ENCODE measurements at places on chromosomes 11 and 22. TPM values are rescaled to one million over a fixed set of nuclear protein-coding genes. Genes with fewer than 3 reads are reported as not detected.

Gene PRRG4
- total RNA-seq, result 0.25 TPM

- DNase-seq, result no peak
- H3K4me1 ChIP-seq, result peaks cover 23% of the 10 kb centered on the region
- H3K36me3 ChIP-seq, result peaks cover 9% of the 10 kb centered on the region
- H3K27ac ChIP-seq, result no peak overlapping the region
Measured at GRCh38 chr11:36402568-36403170, 106.6 kb downstream of the PRR5L start.

- peaks cover 1% of the 10 kb centered on the region for H3K27me3 ChIP-seq
- no peak overlapping the region for H3K4me3 ChIP-seq
- no peaks in the 10 kb centered on the region for H3K4me1 ChIP-seq
- no peak for DNase-seq
- no peak overlapping the region for H3K27ac ChIP-seq
Measured at GRCh38 chr22:44268431-44269116, 44.2 kb downstream of the SHISAL1 start.

- no peaks in the 10 kb centered on the region for H3K36me3 ChIP-seq
- no peak for DNase-seq
- H3K27me3 ChIP-seq, result peaks cover 9% of the 10 kb centered on the region
Measured at GRCh38 chr11:32893093-32893342, 407 bp downstream of the QSER1 start.

GRCh38 chr22:22872722-22873708 is 14.6 kb upstream of the IGLL5 start:
- no peak overlapping the region for H3K27ac ChIP-seq
- H3K4me1 ChIP-seq, result no peaks in the 10 kb centered on the region
- H3K4me3 ChIP-seq, result no peak overlapping the region
- no peaks in the 10 kb centered on the region for H3K36me3 ChIP-seq

Gene SLC22A6
- not detected for total RNA-seq

Gene CARD10
- not detected for total RNA-seq

GRCh38 chr22:35879351-35879750 is 149.3 kb downstream of the RBFOX2 start:
- H3K36me3 ChIP-seq, result no peaks in the 10 kb centered on the region
- H3K4me1 ChIP-seq, result peaks cover 15% of the 10 kb centered on the region
- no peak for DNase-seq
- H3K4me3 ChIP-seq, result no peak overlapping the region
- no peaks in the 10 kb centered on the region for H3K27me3 ChIP-seq

- no peak overlapping the region for H3K4me3 ChIP-seq
- DNase-seq, result no peak
- H3K36me3 ChIP-seq, result peaks cover 3% of the 10 kb centered on the region
- no peaks in the 10 kb centered on the region for H3K4me1 ChIP-seq
- H3K27ac ChIP-seq, result no peak overlapping the region
- no peaks in the 10 kb centered on the region for H3K27me3 ChIP-seq
Measured at GRCh38 chr11:108906329-108906728, 241.5 kb downstream of the DDX10 start.

DNA sequence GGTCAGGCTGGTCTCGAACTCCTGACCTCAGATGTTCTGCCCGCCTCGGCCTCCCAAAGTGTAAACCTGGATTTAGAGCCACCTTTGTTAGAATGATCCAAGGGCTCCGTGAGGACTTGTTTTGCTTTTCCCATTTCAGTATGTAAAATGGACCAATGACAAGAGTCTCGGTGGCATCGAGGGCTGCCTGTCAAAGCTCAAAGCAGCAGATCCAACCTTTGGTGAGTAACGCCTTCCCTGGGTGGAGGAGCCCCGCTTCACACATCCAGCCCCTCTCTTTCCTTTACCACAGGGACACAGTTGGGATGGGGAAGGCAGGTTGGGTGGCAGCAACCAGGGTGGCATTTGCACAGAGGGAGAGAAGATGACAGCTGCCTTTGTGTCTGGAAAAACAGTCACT is 4.4 kb downstream of the TTC38 start:
- peaks cover 18% of the 10 kb centered on the region for H3K36me3 ChIP-seq
- H3K4me1 ChIP-seq, result peaks cover 11% of the 10 kb centered on the region
- H3K27me3 ChIP-seq, result peaks cover 3% of the 10 kb centered on the region
- no peak overlapping the region for H3K27ac ChIP-seq
- H3K4me3 ChIP-seq, result no peak overlapping the region
- no peak for DNase-seq

Gene OR52I1
- not detected for total RNA-seq

DNA sequence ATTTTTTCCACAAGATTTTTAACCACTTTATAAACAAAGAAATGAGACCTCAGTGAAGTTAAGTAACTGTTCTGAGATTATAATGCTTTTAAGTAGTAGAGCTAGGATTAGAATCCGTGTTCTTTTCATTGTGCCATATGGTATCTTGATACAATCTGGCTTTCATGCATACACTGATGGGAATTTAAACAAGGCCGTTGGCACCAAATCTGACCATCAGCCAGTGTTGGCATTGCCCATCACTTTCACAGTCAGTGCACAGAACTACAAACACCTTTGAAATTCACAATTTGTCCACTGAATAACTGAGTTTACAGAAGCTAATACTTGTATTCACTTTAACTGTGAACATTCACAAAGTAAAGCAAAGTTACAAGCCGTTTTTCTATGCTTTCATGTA is 1228.0 kb downstream of the TBC1D22A start:
- H3K4me3 ChIP-seq, result no peak overlapping the region
- H3K36me3 ChIP-seq, result no peaks in the 10 kb centered on the region
- peaks cover 14% of the 10 kb centered on the region for H3K27me3 ChIP-seq
- H3K27ac ChIP-seq, result no peak overlapping the region

Gene OR11H1
- not detected for total RNA-seq

Gene YPEL1
- total RNA-seq, result 8.9 TPM

DNA sequence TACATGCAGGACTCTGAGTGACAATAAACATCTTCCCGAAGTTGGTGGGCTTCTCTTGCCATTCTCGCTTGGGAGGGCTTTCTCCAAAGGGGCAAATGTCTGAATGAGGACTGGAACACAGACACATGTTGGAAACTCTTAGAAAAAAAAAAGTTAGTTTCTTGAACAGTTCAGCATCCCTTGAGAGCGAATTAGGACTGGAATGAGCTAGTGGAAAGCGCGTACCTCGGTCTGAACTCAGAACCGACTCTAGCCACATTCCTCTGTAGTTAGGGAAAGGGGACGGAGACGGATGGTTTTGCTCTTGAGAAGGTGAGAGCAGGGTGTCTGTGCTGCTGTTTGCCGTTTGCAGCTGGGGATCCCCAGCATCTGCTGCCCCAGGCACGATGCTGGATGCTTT is 517.3 kb downstream of the TBC1D22A start:
- no peaks in the 10 kb centered on the region for H3K27me3 ChIP-seq
- DNase-seq, result no peak
- no peaks in the 10 kb centered on the region for H3K4me1 ChIP-seq
- no peak overlapping the region for H3K4me3 ChIP-seq
- no peak overlapping the region for H3K27ac ChIP-seq

Gene GPHA2
- not detected for total RNA-seq

- no peak for DNase-seq
- H3K27ac ChIP-seq, result no peak overlapping the region
- H3K36me3 ChIP-seq, result no peaks in the 10 kb centered on the region
- H3K4me1 ChIP-seq, result no peaks in the 10 kb centered on the region
- H3K4me3 ChIP-seq, result no peak overlapping the region
Measured at GRCh38 chr11:100727410-100727809, 40.3 kb downstream of the ARHGAP42 start.

GRCh38 chr11:64360448-64360921 is 1.5 kb downstream of the RPS6KA4 start:
- peaks cover 45% of the 10 kb centered on the region for H3K4me1 ChIP-seq
- H3K36me3 ChIP-seq, result peaks cover 37% of the 10 kb centered on the region
- no peak overlapping the region for H3K27ac ChIP-seq
- DNase-seq, result no peak
- H3K4me3 ChIP-seq, result peak overlapping the region; percentile 97

Gene NAV2
- 1.1 TPM for total RNA-seq

GRCh38 chr11:20099527-20099926 is 60.7 kb downstream of the DBX1 start:
- no peak for DNase-seq
- H3K27ac ChIP-seq, result no peak overlapping the region

DNA sequence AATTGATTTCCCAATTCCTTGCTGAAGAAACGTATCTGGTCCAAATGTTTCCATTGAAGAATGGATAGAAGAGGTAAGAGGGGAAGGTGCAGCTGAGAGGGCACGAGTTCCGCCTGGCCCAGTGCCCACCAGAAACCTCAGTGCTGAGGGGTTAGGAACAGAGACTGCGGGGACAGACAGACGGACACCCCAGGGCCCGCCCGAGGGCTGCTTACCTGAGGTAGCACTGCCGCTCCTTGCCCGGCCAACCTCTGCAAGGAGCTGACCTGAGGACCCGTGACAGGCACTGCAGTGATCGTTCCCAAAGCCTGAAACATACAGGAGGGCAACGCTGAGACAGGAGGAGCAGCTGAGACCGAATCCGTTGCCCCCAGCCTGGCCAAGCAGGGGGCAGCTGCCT is 89.6 kb downstream of the PHF21B start:
- no peak for DNase-seq
- H3K27me3 ChIP-seq, result peaks cover 5% of the 10 kb centered on the region
- no peak overlapping the region for H3K4me3 ChIP-seq
- no peaks in the 10 kb centered on the region for H3K36me3 ChIP-seq

Gene DDI1
- total RNA-seq, result not detected

- peaks cover 71% of the 10 kb centered on the region for H3K4me1 ChIP-seq
- peak within 1 kb of the TSS; percentile 94 for H3K27ac ChIP-seq
- peaks cover 72% of the 10 kb centered on the region for H3K36me3 ChIP-seq
Measured at GRCh38 chr11:66069715-66070603, at the start of gene PACS1. Gene PACS1, plus strand, starts transcription at chr11:66070272. Its CDS starts 215 bp downstream, at chr11:66070487.

Gene INPP5J
- not detected for total RNA-seq

GRCh38 chr22:26995235-26995634 is 337.8 kb downstream of the MIAT start:
- no peak for DNase-seq
- H3K27me3 ChIP-seq, result no peaks in the 10 kb centered on the region
- H3K36me3 ChIP-seq, result no peaks in the 10 kb centered on the region
- H3K27ac ChIP-seq, result no peak overlapping the region
- H3K4me1 ChIP-seq, result no peaks in the 10 kb centered on the region
- H3K4me3 ChIP-seq, result no peak overlapping the region

DNA sequence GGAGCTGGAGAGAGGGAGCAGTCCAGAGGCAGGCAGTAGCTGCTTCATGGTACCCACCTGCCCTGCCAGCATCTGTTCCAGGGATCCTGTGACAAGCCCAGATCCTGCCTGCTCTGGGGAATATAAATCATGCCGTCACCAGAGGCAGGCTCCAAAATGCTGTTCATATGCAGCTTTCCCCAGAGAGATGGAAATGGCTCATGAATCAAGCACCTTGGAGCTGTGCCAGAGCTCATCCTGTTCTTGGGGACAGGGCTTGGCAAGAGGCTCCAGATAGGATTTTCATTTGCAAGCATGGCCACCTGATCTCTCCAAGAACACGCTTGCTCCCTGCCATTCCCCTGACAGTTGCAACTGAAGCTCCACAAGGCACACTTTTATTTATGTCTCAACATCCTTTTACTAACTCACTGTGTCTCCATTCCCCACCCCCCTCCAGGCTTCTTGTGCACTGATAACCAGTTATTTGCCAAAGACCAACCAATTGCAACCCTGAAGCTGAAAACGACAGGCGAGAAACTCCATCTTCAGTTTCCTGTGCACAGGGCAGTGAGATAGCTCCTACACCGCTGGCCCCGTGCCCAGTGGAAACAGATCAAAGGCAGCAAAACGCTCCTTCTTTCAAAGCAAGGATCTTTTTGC is 115.8 kb upstream of the PITPNB start:
- no peak overlapping the region for H3K27ac ChIP-seq
- no peaks in the 10 kb centered on the region for H3K36me3 ChIP-seq
- no peak overlapping the region for H3K4me3 ChIP-seq
- peaks cover 2% of the 10 kb centered on the region for H3K4me1 ChIP-seq
- no peak for DNase-seq

DNA sequence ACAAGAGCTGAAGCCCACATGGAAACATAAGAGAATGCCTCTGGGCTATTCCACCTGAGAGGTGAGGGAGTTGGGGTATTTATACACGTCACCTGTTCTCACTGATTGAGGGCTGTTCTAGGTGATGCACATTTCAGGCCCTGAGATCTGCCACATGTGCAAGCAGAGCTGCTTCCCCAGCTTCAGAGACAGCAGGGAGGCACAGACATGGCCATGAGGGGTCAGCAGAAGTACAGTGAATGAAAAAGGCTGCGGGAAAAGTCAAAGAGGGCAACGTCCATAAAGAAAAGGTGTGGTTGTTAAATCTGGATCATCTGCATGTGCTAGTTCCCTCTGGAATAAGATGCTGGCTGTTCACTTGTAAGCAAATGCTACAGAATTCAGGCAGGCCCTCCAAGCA is 75.4 kb downstream of the GAB4 start:
- H3K4me3 ChIP-seq, result no peak overlapping the region
- H3K27me3 ChIP-seq, result peaks cover 29% of the 10 kb centered on the region
- no peak overlapping the region for H3K27ac ChIP-seq
- H3K4me1 ChIP-seq, result no peaks in the 10 kb centered on the region

Gene LYVE1
- total RNA-seq, result not detected

Gene HBB
- total RNA-seq, result not detected

- no peaks in the 10 kb centered on the region for H3K27me3 ChIP-seq
- H3K27ac ChIP-seq, result no peak overlapping the region
- H3K4me3 ChIP-seq, result no peak overlapping the region
- H3K36me3 ChIP-seq, result no peaks in the 10 kb centered on the region
Measured at GRCh38 chr22:33099593-33099992, 41.4 kb upstream of the SYN3 start.

- peaks cover 15% of the 10 kb centered on the region for H3K27me3 ChIP-seq
- no peaks in the 10 kb centered on the region for H3K4me1 ChIP-seq
- H3K4me3 ChIP-seq, result no peak overlapping the region
- H3K27ac ChIP-seq, result no peak overlapping the region
Measured at GRCh38 chr22:24725736-24726135, 48.8 kb downstream of the PIWIL3 start.

- no peak overlapping the region for H3K4me3 ChIP-seq
- no peaks in the 10 kb centered on the region for H3K4me1 ChIP-seq
- H3K36me3 ChIP-seq, result no peaks in the 10 kb centered on the region
Measured at GRCh38 chr22:19745155-19746101, 15.2 kb upstream of the TBX1 start.

DNA sequence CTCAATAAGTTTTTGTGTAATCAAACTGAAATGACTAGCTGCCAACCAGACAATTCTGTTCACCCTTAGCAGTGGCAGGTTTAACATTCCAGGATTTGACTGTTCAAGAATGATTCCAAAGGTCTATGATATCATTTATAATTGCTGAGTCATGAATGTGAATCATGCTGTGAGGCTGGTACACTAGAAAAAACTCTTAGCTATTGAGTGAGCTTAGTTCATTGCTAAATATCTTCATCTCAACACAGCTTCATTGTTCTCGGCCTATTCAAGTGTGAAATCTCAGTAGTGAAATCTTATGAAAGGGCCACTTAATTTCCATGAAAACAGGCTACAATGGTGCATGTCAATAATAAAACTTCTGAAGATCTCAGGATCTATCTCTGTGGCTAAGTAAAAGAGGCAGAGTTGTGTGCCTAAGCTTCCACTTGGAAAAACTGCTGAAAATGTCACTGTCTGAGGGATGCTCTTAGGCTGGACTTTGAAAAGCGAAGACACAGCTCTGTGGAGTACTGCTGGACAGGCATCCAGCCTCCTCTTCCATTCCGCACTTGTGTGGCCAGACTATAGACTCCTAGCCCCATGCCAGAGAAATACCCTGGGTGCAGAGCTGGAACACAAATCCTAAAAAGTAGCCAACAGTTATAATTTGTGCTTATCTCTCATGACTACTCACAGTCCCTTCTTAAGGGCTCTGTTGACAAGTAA is 12.8 kb downstream of the AQP11 start:
- DNase-seq, result no peak
- no peak overlapping the region for H3K4me3 ChIP-seq
- no peaks in the 10 kb centered on the region for H3K4me1 ChIP-seq
- no peak overlapping the region for H3K27ac ChIP-seq
- peaks cover 2% of the 10 kb centered on the region for H3K36me3 ChIP-seq

Gene HEPHL1
- total RNA-seq, result not detected

Gene OR4C11
- total RNA-seq, result not detected
